ENCODE measurements at places on chromosomes 13 and 19. TPM values are rescaled to one million over a fixed set of nuclear protein-coding genes. Genes with fewer than 3 reads are reported as not detected.

PSG2 gene
- not detected for total RNA-seq

CFAP97D2 gene
- total RNA-seq = 0.78 TPM

WDR83 gene
- total RNA-seq = 23.9 TPM

NLRP5 gene
- not detected for total RNA-seq

ZNF470 gene
- total RNA-seq = 15.7 TPM

OR4F17 gene
- total RNA-seq = not detected

ZSCAN5B gene
- total RNA-seq = not detected

KCNJ14 gene
- total RNA-seq = 2.6 TPM

KCNN1 gene
- 49.5 TPM for total RNA-seq

ELSPBP1 gene
- not detected for total RNA-seq

TSPAN16 gene
- total RNA-seq = not detected

FFAR3 gene
- not detected for total RNA-seq

ZNF528 gene
- total RNA-seq = 75.9 TPM

DCT gene
- 3.1 TPM for total RNA-seq

LRRC63 gene
- total RNA-seq = 0.88 TPM

BCL2L12 gene
- 5.2 TPM for total RNA-seq

CEACAM7 gene
- not detected for total RNA-seq

TGFB1 gene
- total RNA-seq = 15.4 TPM

All from dorsolateral prefrontal cortex (tissue), 122 donors.